ENCODE measurements at places on chromosomes 12 and 14.

- DNase-seq = no peak
Measured at GRCh38 chr12:1781772-1782171, 38.6 kb upstream of the LRTM2 start.

GRCh38 chr12:68001486-68002466 lies 12.5 kb downstream of the IFNG-AS1 start:
- DNase-seq = peak; percentile 22

DNA sequence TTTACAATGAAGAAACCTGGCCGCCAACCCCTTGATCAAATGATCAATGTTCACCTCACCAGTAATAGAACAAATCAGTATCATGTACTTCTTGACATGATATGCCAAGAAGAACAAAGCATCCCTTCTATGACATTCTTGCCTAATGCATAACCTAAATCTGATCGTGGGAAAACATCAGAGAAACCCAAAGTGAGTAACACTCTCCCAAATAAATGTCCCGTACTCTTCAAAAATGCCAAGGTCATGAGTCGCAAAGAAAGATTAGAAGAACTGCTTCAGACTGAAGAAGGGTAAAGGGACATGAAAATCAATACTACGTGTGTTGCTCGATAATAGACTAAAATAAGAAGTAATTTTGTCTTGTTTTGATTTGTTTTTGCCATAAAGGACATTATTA lies 11.4 kb upstream of the SLC25A3 start:
- DNase-seq = peak; percentile 20

- DNase-seq = no peak
Measured at GRCh38 chr12:69501154-69501895, 31.1 kb downstream of the FRS2 start.

GRCh38 chr12:116687888-116688287 lies 50.0 kb downstream of the SPRING1 start:
- DNase-seq = peak; percentile 47

DNA sequence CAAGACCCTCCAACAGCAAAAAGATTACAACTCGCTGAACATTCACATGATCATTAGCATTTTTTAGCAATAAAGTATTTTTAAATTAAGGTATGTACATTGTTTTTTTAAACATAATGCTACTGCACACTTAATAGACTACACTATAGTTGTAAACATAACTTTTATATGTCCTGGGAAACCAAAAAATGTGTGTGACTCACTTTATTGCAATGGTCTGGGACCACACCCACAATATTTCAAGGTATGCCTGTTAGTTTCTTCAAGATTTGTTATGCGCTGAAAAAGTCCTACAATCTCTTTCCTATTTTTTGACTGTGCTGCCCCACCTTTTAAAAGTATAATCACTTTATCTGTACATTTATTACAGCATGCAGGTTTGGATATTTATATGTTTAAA lies 30.4 kb upstream of the PCNX4 start:
- DNase-seq = no peak

DNA sequence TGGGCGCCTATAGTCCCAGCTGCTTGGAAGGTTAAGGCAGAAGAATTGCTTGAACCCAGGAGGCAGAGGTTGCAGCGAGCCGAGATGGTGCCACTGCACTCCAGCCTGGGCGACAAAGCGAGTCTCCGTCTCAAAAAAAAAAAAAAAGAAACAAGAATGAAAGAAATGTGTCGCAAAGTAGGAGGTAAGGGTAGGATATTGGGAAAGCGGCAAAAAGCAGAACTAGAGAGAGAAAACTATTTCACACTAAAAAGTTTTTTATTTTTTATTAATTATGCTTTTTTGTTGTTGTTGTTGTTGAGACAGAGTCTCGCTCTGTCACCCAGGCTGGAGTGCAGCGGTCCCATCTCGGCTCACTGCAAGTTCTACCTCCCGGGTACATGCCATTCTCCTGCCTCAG lies 17.7 kb downstream of the SBNO1 start:
- DNase-seq = no peak

DNA sequence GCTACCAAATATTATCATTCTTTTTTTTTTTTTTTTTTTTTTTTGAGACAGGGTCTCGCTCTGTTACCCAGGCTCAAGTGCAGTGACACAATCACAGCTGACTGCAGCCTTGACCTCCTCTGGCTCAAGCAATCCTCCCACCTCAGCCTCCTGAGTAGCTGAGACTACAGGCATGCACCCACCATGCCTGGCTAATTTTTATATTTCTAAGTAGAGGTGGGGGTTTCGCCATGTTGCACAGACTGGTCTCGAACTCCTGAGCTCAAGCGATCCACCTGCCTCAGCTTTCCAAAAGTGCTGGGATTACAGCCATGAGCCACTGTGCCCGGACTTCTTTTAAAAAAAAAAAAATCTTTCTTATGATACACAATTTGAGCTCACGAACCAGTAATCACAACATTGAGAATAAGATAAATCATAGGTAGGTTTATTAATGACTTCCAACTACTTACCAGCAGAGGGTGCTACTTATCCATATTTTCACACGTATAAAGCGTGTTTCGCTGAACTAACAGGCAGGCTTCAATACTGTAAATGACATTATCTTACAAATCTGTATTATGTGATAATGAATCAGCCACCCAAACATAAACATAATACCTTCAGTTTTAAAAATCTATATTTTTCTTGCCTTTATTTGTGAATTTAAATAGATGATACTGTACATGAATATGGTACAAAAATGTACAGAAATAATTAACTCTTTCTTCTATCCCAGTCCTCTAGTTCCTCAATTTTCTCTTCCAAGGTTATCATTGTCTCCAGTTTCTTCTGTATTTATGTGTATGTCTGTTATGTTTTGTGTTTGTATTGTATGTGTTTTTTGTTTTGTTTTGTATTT lies 42.5 kb upstream of the BCAT1 start:
- peak; percentile 88 for DNase-seq

GRCh38 chr12:57628280-57629191 lies 4.5 kb downstream of the B4GALNT1 start:
- no peak for DNase-seq

DNA sequence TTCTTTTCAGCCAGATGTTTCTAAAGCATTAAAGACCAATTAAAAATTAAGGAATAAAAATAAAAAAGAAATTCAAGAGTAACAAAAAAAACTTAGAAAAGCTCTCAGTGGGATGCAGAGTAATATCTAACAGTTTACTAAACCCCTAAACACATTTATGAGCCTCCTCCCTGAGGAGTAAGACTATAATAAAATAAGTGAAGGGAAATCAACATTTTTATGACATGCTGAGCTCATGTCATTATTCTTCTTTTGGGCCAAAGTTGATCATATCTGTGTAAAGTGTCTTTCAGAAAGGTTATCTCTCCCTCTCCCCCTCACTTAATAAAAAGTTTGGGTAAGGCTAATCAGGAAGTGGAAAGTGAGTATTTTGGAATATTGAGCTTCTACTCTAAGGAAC lies 122.1 kb downstream of the MYRFL start:
- DNase-seq = no peak

GRCh38 chr12:11836282-11837151 lies 187.0 kb downstream of the ETV6 start:
- DNase-seq = no peak

DNA sequence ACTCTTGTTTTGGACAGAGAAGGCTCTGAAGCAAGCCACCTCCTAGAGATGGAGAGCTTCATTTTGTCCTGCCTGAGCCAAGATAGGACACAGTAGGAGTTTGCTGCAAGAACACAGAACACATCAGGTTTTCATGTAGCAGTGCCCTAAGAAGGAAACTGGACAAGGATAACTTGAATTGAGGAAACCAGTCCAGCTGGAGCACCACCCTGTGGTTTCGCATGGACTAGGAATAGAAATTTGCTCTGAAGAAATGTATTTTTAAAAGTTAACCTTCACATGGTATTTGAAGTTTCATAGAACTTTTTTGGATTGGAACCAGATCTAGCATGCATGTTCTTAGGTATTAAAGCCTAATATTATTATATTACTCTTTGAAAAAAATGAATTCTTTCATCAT lies 68.8 kb downstream of the RERG start:
- no peak for DNase-seq

- no peak for DNase-seq
Measured at GRCh38 chr14:97164021-97164420, 366.8 kb downstream of the VRK1 start.

DNA sequence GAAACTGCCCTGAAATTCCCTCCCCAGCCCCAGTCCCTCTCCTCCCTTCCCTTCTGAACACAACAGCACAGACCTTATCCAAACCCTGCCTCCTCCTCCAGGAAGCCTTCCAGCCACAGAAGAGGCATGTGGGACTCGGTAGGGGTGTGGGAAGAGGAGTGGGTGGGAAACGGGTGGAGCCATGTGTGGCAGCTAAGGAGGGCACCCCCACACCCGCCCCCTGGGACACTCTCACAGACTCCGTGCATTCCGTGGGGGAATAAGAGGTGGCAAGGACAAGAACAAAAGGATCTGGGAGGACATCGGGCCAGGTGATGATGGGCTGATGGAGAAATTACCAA lies 24.4 kb downstream of the SLC6A12 start:
- DNase-seq = no peak

DNA sequence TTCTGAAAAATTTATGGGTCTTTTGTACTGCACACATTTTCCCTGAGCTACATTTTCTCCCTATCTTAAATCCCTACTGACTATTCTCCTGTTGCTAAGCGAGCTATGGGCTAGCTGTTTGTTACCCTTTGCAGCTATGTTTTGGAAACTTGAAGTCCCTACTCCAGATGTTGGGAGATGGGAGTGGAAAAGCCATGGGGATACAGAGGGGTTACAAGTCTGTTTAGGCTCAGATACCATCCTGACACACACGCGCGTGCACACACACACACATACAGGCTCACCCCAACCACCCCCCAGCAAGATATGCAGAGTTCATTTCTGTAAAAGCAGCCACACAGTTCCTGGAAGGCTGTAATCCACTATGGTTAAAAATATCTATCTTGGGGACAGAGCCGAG lies 15.8 kb downstream of the ATP5MC2 start:
- DNase-seq = no peak

- DNase-seq = peak; percentile 62
Measured at GRCh38 chr14:23569443-23570151, 2.0 kb upstream of the AP1G2 start.

DNA sequence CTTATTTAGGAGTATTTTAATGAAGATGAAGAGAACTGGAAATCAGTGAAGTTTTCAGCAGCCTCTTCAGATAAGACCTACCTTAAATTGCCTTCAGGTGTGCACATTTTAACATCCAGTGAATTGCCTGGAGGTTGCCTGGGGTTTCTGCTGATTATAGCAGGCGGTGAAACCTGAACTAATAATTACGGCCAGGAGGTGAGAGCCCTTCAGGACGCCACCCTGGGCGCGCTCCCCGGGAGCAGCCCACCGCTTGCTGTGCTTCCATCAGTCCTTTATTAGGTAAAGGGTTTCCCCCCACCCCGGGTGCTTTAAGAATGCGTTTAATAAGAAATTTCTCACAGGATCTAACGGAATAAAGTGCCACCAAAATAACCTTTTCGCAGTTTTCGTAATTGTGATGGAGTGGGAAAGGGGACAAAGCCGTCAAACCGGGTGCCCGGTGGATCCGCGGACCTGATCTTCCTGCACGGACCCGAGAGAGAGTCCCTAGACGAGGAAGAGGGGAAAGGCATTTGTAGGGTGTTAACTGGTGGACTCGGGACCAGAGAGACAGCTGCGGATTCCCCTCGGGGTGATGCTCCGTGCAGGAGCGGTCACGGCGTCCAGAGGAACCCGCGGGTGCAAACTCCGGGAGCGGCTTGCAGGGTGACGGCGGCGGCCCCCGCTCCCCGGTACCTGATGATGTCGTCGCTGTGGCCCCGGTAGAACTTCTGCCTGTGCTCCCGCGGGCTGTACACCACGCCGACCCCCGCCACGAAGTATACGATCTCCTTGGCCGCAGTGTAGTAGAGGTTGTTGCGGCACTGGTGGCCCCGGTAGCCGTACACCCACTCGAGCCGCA lies 902 bp downstream of the EML5 start:
- peak; percentile 60 for DNase-seq

GRCh38 chr14:23158779-23159178 lies 24.7 kb downstream of the SLC7A8 start:
- no peak for DNase-seq

Measured in SW480 (cell line).